ENCODE measurements at places on chromosomes 1 and 21. TPM values are rescaled to one million over a fixed set of nuclear protein-coding genes. Genes with fewer than 3 reads are reported as not detected.

CFHR3 gene
- total RNA-seq: not detected

TRIM63 gene
- total RNA-seq: 0.42 TPM

FYB2 gene
- total RNA-seq: not detected

AADACL3 gene
- total RNA-seq: 13.5 TPM

TOR3A gene
- 31.4 TPM for total RNA-seq

PTPRF gene
- 209 TPM for total RNA-seq

AGL gene
- total RNA-seq: 16.7 TPM

ROR1 gene
- 11.0 TPM for total RNA-seq

CD5L gene
- not detected for total RNA-seq

GRCh38 chr1:192976576-192976975 is 82.6 kb downstream of the UCHL5 start:
- no peaks in the 10 kb centered on the region for H3K27me3 ChIP-seq
- no peak overlapping the region for H3K27ac ChIP-seq
- H3K36me3 ChIP-seq: no peaks in the 10 kb centered on the region
- H3K4me1 ChIP-seq: no peaks in the 10 kb centered on the region
- H3K4me3 ChIP-seq: no peak overlapping the region

- H3K4me1 ChIP-seq: peaks cover 5% of the 10 kb centered on the region
- H3K4me3 ChIP-seq: no peak overlapping the region
- no peaks in the 10 kb centered on the region for H3K27me3 ChIP-seq
- DNase-seq: no peak
- H3K27ac ChIP-seq: no peak overlapping the region
Measured at GRCh38 chr1:112929979-112930378, 26.0 kb downstream of the SLC16A1 start.

- no peaks in the 10 kb centered on the region for H3K27me3 ChIP-seq
- no peaks in the 10 kb centered on the region for H3K4me1 ChIP-seq
- H3K4me3 ChIP-seq: no peak overlapping the region
Measured at GRCh38 chr1:218848009-218848408, 325.7 kb upstream of the LYPLAL1 start.

GRCh38 chr1:107739201-107739600 is 225.8 kb downstream of the VAV3 start:
- no peaks in the 10 kb centered on the region for H3K36me3 ChIP-seq
- no peaks in the 10 kb centered on the region for H3K27me3 ChIP-seq
- no peak overlapping the region for H3K27ac ChIP-seq
- H3K4me3 ChIP-seq: no peak overlapping the region
- H3K4me1 ChIP-seq: peaks cover 3% of the 10 kb centered on the region
- DNase-seq: no peak

DNA sequence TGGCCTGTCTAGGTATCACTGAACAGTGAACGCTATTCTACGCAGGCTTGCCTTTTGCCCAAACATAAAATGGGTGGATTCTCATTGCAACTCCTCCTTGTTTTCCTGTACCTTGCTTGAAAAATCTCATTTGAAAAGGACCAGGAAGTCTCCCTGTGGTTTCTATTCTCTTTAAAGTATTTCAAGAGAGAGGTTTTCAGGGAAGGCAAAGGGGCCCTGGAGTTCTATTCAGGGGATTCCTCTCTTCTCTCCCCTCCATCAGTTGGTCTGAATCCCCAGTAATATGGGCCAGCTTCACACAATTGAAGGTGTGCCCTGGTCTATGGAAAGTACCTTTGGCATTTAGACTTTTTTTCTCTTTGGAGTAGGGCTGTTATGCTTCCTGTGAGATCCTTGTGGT is 311.3 kb downstream of the RGS7 start:
- H3K4me3 ChIP-seq: no peak overlapping the region
- H3K27ac ChIP-seq: no peak overlapping the region
- no peaks in the 10 kb centered on the region for H3K4me1 ChIP-seq
- H3K36me3 ChIP-seq: no peaks in the 10 kb centered on the region
- no peak for DNase-seq
- H3K27me3 ChIP-seq: no peaks in the 10 kb centered on the region

DNA sequence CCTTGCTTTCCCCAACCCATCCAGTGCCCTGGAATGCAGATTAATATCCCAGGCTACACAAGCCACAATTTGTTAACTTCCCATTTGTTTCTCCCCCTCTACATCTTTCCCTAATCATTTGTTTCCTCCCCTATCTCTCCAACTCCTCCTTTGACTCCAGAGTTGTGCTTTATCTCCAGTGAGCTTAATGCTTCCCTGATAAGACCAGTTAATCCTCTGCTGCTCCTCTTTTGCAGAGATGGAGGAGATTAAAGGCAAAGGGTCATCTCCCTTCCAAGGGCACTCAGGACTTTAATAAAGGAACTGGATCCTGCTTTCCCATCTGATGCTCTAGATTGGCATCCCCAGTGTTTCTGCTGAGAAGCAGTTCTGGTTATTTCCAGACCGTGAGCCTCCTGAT is 7.1 kb downstream of the FAM78B start:
- H3K4me1 ChIP-seq: peaks cover 4% of the 10 kb centered on the region
- DNase-seq: no peak
- H3K36me3 ChIP-seq: no peaks in the 10 kb centered on the region
- no peaks in the 10 kb centered on the region for H3K27me3 ChIP-seq

DNA sequence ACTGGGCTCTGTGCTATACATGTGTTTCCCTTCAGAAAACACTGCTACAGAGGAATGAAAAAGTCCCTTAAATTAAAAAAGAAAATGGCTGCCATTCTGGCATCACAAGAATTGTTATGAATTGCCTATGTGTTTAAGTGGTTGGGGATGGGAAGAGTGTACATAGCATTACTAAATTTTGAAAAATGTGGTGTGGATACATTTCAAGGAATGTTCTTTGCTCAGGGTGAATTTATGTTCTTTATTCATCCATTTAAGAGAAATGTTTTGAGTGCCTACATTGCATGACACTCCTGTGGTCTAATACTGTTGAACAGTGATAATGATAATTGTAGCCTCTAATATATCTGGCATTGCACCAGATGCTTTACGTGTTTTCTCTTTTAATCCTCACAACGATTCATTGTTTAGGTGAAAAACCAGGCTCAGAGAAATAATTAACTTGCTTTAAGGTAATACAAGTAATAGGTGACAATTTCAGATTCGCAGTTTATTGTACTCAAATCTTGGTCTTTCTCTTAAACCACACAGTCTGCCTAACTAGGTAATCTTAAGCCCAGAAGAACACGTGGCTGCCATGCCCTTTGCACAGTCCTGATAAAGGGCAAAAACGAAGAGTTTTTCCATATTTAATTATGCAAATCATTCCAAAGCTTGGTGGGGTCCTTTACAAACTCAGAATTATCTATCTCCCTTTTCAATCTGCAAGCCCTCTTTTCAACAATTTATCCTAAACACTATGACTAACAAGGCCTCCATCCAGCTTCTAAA is 31.5 kb downstream of the DPT start:
- no peaks in the 10 kb centered on the region for H3K27me3 ChIP-seq
- no peak overlapping the region for H3K4me3 ChIP-seq
- H3K4me1 ChIP-seq: no peaks in the 10 kb centered on the region
- no peak overlapping the region for H3K27ac ChIP-seq

GRCh38 chr1:6646499-6647148 is 22.0 kb downstream of the THAP3 start:
- H3K36me3 ChIP-seq: peaks cover 49% of the 10 kb centered on the region
- no peak overlapping the region for H3K4me3 ChIP-seq

- no peaks in the 10 kb centered on the region for H3K4me1 ChIP-seq
- no peaks in the 10 kb centered on the region for H3K36me3 ChIP-seq
- no peaks in the 10 kb centered on the region for H3K27me3 ChIP-seq
- no peak for DNase-seq
- no peak overlapping the region for H3K27ac ChIP-seq
Measured at GRCh38 chr1:212421165-212421564, 6.5 kb upstream of the PACC1 start.

GRCh38 chr1:14599800-14600199 is 1.3 kb downstream of the KAZN start:
- H3K4me1 ChIP-seq: peaks cover 31% of the 10 kb centered on the region
- no peak for DNase-seq
- H3K27me3 ChIP-seq: peaks cover 42% of the 10 kb centered on the region
- H3K36me3 ChIP-seq: no peaks in the 10 kb centered on the region
- H3K4me3 ChIP-seq: peak overlapping the region; percentile 61

- no peaks in the 10 kb centered on the region for H3K27me3 ChIP-seq
- H3K36me3 ChIP-seq: no peaks in the 10 kb centered on the region
- no peak overlapping the region for H3K4me3 ChIP-seq
- DNase-seq: no peak
- peak overlapping the region; percentile 64 for H3K27ac ChIP-seq
Measured at GRCh38 chr1:183218027-183218618, 32.1 kb downstream of the LAMC2 start.

GRCh38 chr21:41953249-41953830 is 478 bp downstream of the C2CD2 start:
- no peak for DNase-seq
- H3K27ac ChIP-seq: peak overlapping the region; percentile 74
- H3K27me3 ChIP-seq: no peaks in the 10 kb centered on the region
- H3K36me3 ChIP-seq: no peaks in the 10 kb centered on the region
- peaks cover 59% of the 10 kb centered on the region for H3K4me1 ChIP-seq
- H3K4me3 ChIP-seq: peak overlapping the region; percentile 64

DNA sequence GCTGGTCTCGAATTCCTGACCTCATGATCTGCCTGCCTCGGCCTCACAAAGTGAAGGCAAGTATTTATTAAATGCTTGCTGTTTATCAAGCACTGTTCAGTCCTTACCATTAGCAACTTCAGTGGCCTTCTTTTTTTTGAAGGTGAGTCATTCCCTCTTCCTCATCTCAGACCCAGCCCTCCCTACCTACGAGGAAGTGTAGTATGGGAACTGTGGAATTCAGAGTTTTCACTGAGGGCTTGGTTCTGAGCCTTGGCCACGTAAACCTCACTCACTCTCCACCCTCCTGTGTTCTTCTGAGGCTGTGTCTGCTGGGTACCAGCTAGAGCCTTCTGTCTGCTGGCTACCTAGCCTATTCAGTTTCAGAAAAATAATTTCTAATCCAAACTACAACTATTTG is 218.3 kb upstream of the SGIP1 start:
- no peaks in the 10 kb centered on the region for H3K27me3 ChIP-seq
- DNase-seq: no peak
- no peaks in the 10 kb centered on the region for H3K4me1 ChIP-seq
- H3K4me3 ChIP-seq: no peak overlapping the region

- H3K36me3 ChIP-seq: no peaks in the 10 kb centered on the region
- DNase-seq: no peak
- H3K4me1 ChIP-seq: peaks cover under 1% of the 10 kb centered on the region
- H3K27me3 ChIP-seq: no peaks in the 10 kb centered on the region
- no peak overlapping the region for H3K4me3 ChIP-seq
Measured at GRCh38 chr1:14662116-14662515, 63.6 kb downstream of the KAZN start.

DNA sequence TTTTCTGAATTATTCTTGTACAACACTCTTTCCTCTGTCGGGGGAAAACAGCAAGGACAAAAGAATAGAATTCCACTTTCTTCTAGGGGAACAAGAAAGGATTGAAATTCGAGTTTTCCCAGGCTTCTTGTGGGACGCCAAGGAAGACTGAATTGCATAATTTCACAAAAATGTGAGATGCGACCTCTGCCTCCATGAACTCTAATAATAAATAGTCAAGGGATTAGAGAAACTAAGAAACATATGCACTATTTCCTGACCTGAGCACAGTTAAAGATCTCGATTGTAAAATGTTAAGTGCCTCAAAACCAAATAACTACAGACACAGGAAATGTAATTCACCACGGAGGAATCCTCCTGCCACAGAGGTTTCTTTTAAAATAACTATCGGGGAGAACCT is 117.3 kb upstream of the MARK1 start:
- no peaks in the 10 kb centered on the region for H3K4me1 ChIP-seq
- no peak for DNase-seq
- H3K4me3 ChIP-seq: no peak overlapping the region
- no peak overlapping the region for H3K27ac ChIP-seq

GRCh38 chr21:39721885-39722284 is 23.1 kb upstream of the IGSF5 start:
- H3K4me3 ChIP-seq: no peak overlapping the region
- peaks cover 4% of the 10 kb centered on the region for H3K27me3 ChIP-seq
- no peak for DNase-seq
- H3K36me3 ChIP-seq: no peaks in the 10 kb centered on the region
- no peaks in the 10 kb centered on the region for H3K4me1 ChIP-seq
- H3K27ac ChIP-seq: no peak overlapping the region

Data from suprapubic skin (tissue), 4 donors.